ENCODE measurements at places on chromosomes 5 and 9.

DNA sequence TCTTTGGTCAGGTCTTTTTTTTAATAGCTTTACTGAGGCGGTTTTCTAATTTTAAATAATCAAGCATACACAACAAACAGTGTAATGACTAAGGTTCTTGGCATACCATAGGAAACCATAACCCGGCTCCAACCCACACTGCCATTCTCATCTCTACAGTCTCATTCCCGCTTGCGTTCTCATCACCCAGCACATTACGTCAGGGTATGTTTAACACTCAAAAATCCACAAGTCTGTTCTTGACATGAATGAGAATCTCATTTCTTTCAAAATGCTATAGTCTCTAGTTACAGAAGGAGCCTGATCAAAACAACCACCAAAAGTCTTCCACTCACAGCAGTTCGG, 505 bp downstream of the C5orf34 start:
- DNase-seq: no peak

DNA sequence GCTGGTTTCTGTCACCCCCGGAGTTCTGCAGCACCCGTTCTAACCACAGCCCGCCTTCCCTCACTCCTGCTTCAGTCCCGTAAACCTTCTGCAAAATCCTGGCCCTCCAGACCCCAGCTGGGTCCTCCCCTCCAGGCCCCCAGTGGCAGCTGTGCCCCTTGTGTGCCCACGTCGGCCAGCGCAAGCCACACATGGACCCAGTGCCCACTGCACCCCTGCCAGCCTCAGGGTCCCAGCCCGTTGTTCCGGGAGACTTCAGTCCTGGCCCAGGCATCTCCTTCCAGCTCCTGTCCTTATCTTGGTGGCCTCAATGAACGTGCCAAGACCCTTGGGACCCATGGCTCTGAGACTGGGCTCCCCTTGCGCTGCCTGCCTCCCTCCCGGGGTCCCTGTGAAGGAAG, 43.2 kb downstream of the EXD3 start:
- DNase-seq: peak; percentile 24

GRCh38 chr5:79416499-79416898, 97.4 kb downstream of the HOMER1 start:
- DNase-seq: peak; percentile 14

GRCh38 chr9:85743275-85744128, 1.7 kb upstream of the AGTPBP1 start:
- DNase-seq: no peak

DNA sequence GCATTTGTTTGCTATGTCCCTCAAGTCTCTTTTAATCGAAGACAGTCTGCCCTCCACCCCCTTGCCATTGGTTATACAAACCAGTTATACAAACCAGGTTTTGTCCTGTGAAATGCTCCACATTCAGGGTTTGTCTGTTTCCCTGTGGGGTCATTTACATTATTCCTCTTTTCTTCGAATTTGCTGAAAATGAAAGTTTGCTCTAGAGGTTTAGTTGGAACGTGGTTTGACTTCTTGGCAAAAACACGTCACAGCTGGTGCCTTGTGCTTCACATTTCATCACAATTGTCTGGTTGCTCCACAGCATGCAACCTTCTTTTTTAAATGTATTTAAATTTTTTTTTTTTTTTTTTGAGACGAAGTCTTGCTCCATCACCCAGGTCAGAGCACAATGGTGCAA, 4.2 kb upstream of the HAVCR2 start:
- DNase-seq: no peak
